ENCODE measurements at places on chromosomes 11 and 22.

DNA sequence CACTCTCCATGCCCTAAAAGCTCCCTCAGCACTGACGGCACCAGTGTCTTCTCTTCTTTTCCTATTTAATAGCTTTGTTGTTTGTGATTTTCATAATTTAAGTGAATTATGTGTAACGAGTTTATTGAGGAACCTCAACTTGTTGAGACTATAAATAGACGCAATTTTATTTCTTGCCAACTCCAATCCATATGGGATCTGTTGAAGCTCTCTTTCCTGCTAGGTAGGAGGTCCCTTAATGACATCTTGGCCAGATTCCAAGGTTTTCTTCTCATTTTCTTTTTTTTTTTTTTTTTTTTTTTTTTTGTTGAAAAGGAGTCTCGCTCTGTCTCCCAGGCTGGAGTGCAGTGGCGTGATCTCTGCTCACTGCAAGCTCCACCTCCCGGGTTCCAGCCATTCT lies 14.2 kb downstream of the RTL6 start:
- no peak for DNase-seq

- no peak for DNase-seq
Observed at GRCh38 chr11:17840101-17840548, 105.5 kb downstream of the KCNC1 start.

- DNase-seq: no peak
Observed at GRCh38 chr11:68792400-68792966, 41.2 kb upstream of the TESMIN start.

DNA sequence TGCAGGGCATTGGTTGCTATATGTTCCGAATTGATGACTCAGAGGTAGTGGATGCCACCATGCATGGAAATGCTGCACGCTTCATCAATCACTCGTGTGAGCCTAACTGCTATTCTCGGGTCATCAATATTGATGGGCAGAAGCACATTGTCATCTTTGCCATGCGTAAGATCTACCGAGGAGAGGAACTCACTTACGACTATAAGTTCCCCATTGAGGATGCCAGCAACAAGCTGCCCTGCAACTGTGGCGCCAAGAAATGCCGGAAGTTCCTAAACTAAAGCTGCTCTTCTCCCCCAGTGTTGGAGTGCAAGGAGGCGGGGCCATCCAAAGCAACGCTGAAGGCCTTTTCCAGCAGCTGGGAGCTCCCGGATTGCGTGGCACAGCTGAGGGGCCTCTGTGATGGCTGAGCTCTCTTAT lies 5.4 kb upstream of the TTC36 start:
- DNase-seq: no peak

GRCh38 chr22:22403771-22404170 lies 104.8 kb downstream of the ZNF280B start:
- DNase-seq: no peak

GRCh38 chr11:108666373-108666772 lies 1.5 kb downstream of the DDX10 start:
- DNase-seq: no peak

GRCh38 chr11:119991669-119992068 lies 146.2 kb downstream of the TRIM29 start:
- DNase-seq: no peak

GRCh38 chr11:6567371-6567745 lies 36.1 kb downstream of the RRP8 start:
- no peak for DNase-seq

DNA sequence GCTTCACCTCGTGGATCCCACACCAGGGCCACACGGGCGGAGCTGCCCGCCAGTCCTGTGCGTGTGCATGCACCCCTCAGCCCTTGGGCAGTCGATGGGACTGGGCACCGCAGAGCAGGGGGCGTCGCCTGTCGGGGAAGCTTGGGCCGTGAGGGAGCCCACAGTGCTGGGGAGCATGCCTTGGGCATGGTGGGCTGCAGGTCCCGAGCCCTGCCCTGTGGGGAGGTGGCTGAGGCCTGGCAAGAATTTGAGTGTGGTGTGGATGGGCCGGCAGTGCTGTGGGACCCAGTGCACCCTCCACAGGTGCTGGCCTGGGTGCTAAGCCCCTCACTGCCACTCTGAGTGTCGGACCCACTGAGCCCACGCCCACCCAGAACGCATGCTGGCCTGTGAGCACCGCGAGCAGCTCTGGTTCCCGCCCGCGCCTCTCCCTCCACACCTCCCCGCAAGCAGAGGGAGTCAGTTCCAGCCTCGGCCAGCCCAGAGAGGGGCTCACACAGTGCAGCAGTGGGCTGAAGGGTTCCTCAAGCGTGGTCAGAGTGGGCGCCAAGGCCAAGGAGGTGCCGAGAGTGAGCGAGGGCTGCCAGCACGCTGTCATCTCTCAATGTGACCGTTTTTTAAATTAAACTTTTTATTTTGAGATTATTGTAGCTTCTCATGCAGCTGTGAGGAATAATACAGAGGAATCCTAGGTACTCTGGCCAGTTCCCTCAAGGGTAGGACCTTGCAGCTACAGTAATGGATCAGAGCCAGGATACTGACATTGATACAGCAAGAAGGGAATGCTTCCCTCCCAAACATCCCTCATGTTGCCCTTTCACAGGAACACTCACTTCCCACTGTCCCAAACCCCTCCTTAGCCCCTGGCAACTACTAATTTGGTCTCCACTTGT lies 127.7 kb downstream of the CRYBB2 start:
- DNase-seq: no peak

DNA sequence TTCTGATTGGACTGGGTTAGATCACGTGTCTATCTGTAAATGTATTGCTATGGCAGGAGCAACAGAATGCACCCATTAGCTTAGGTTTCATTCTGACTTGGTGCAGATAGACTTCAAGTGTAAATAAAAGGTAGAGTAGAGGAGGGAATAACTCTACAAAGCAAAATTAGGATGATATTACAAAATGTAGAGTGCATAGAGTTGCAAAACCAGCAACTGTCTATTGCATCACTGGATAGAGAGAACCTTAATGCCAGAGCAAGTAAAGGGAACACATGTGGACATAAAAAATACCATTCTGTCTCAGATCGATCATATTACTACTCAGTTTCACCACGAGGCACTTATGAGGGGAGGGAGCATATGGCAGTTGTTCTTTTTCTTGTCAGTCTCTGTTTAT lies 22.0 kb upstream of the CAT start:
- DNase-seq: no peak

GRCh38 chr11:57773026-57773598 lies 11.5 kb downstream of the CTNND1 start:
- no peak for DNase-seq
